ENCODE measurements at places on chromosomes 4 and X.

GRCh38 chrX:9310616-9311015, 154.2 kb upstream of the TBL1X start:
- no peak for DNase-seq

- DNase-seq: no peak
Observed at GRCh38 chr4:137952116-137952515, 290.0 kb downstream of the SLC7A11 start.

- DNase-seq: no peak
Observed at GRCh38 chr4:156321203-156321602, 367.5 kb upstream of the CTSO start.

DNA sequence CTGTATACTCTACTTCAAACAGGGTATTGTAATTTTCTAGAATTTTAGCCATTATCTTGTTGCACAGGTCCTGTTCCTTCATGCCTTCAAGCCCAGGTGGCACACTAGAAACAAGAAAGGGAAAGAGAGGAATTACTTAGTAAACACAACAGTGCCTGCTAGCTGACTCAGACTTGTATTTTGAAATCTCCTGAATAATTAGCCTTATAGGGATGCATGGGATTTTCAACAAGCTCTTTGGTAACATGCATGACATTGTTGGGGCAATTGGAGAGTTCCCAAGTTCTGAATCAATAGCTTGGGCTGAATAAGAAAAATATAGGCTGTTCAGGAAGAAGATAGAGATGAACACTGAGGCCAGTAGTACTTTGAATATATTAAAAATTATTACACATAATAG, 118.8 kb downstream of the FAM13A start:
- no peak for DNase-seq

DNA sequence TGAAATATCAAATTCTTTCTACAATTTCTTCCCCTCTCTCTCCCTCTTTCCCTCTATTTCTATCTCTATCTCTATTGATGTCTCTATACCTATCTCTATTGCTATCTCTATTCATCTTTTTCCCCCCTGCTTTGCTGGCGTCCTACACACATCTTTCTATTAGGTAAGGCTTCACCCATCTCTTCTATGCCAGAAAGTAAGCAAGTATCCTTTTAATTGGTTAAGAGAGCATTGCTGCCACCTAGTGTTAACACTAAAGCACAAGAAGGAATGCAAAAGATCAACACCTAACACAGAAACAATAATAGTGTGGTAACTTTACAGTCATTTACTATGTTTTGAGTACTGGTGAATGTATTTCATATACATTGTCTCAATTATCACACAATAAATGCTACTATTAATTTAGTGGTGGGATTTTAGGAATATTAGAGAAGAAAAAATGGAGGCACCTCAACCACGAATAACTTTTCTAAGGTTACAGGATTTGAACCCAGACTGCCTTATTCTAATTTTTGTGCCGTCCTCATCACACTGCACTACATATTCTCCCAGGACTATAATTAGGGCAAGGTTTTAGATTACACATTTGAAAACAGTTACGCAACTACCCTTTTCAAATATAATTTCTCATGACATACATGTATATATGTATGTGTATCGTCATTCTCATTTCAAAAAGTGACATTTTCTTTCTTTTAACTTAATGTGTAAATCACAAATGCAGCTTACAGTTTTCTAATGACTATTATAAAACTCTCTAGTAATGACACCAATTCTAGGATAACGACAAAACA, 3.7 kb upstream of the C4orf36 start:
- no peak for DNase-seq

GRCh38 chr4:46931981-46932380, 22.9 kb upstream of the COX7B2 start:
- DNase-seq: peak; percentile 20
